ENCODE measurements at places on chromosomes 2 and 18.

DNA sequence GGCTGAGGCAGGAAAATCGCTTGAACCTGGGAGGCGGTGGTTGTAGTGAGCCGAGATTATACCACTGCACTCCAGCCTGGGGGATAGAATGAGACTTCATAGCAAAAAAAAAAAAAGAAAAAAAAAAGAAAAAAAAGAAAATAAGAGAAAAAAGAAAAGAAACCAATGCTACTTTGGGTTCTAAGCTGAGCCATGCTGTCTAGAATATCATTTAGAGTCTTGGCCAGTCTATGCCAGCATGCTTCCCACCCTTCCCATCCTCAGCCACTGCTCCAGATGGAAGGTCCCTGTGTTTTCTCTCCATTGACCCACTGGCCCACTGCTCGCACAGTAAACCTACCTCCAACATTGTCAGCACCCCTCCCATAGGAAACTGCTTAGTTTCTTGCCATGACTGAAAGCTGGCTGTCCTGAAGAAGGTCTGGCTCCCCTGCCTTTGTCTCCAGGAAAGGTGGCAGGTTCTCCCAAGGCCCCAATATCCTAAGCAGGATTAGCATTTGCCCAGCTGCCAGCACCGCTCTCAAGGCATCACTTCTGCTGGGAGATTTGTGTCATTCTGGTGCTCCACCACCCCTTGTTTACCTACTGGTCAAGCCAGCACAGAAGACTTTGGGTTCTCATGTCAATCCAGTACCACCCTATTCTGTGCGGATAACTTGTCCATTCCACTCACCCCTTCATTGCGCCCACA lies 47.3 kb upstream of the PAPOLG start:
- no peak for DNase-seq

DNA sequence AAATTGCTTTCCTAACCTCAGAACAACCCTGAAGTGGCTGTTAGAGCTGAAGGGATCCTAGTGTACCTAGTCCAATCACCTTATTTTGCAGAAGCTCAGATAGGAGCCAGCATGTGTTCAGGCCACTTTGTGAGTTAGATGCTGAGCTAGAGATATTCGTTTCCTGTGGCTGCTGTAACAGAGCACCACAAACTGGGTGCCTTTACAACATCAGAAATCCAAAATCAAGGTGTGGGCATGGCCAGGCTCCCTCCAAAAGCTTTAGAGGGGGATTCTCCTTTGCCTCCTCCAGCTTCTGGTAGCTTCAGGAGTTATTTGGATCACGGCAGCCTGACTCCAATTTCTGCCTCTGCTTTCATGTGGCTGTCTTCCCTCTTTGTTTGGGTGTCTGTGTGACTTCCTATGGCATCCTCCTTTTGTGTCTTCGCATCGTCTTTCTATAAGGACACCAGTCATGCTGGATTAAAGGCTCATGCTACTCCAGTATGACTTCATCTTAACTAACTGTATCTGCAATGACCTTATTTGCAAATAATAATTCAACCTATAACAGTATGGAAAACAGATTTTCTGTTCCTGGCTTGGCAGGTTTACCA lies 86.3 kb upstream of the TGFA start:
- no peak for DNase-seq

GRCh38 chr2:20018601-20019152 lies 6.2 kb upstream of the MATN3 start:
- no peak for DNase-seq

DNA sequence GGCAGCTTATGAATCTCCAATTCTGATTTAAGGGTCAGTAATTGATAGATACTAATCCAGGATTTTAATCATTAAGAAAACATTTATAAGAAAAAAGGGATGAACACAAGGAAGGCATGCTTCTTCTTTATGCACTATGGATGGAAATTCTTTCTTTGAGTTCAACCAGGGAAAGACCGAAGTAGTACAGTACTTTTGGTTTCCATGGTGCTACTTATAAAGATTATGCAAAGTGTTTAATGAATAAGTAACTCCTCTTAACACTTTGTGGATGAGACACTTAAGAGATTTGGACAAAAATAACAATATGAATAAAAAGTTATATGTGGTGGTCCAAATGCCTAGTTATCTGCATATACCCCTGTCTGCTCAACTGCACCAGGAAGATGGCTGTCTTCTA lies 666.5 kb upstream of the FANCL start:
- DNase-seq, result no peak

- peak; percentile 80 for DNase-seq
Measured at GRCh38 chr2:187547353-187547979, 6.8 kb downstream of the TFPI start.

DNA sequence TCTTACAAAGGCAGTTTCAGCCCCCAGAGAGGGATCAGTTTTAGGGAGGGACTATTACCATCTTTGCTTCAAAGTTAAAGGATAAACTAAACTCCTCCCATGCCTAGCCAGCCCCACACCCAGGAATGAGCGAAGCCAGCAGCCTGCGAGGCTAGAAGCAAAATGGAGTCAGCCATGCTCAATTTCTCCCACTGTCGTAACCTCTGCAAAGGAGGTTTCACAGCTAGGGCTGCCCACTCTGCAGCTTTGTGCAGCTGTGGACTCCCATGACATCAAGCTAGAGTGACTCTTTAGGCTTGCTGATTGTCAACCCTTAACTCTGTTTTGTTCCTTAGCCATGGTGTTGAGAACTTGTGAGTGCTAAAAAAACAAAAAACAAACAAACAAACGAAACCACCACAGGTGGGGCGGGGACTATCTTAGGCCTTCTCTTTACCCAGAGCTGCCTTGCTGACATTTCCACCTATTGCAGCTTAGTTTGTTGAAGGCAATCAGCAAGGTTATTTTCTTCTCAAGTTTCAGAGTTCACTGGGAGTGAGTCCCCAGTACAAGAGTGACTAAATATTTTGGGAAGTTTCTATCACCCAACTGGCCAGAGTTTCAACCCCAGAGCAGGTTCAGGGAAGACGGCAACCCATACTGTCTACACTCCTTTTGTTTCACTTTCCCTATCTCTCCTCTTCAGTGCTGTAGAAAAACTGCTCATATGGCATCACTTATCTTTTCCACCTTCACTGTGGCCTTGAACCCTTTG lies 592.1 kb downstream of the XIRP2 start:
- DNase-seq, result no peak

All from AG20443 (cell line).